ENCODE measurements at places on chromosomes 12 and 14. TPM values are rescaled to one million over a fixed set of nuclear protein-coding genes. Genes with fewer than 3 reads are reported as not detected.

Gene C14orf39
- not detected for polyA plus RNA-seq

Gene TMEM119
- 80.6 TPM for polyA plus RNA-seq

Gene TOMM20L
- not detected for polyA plus RNA-seq

Gene FIGNL2
- 0.01 TPM for polyA plus RNA-seq

Gene HOXC6
- 5.9 TPM for polyA plus RNA-seq

Gene CLEC1A
- 0.80 TPM for polyA plus RNA-seq

Gene TMEM260
- polyA plus RNA-seq: 9.8 TPM

Gene ADAMTS20
- polyA plus RNA-seq: 0.01 TPM

Gene COQ5
- polyA plus RNA-seq: 27.7 TPM

Gene PAX9
- polyA plus RNA-seq: not detected

Gene CMAS
- 17.1 TPM for polyA plus RNA-seq

Gene OR10P1
- polyA plus RNA-seq: not detected

Gene PMCH
- not detected for polyA plus RNA-seq

Gene RNASE9
- not detected for polyA plus RNA-seq

Gene RHOJ
- polyA plus RNA-seq: 78.7 TPM
